ENCODE measurements at places on chromosomes 2 and 18. TPM values are rescaled to one million over a fixed set of nuclear protein-coding genes. Genes with fewer than 3 reads are reported as not detected.

Gene PCARE
- 2.9 TPM for total RNA-seq

Gene CHST9
- 0.29 TPM for total RNA-seq

Gene COL3A1
- 1,174 TPM for total RNA-seq

DNA sequence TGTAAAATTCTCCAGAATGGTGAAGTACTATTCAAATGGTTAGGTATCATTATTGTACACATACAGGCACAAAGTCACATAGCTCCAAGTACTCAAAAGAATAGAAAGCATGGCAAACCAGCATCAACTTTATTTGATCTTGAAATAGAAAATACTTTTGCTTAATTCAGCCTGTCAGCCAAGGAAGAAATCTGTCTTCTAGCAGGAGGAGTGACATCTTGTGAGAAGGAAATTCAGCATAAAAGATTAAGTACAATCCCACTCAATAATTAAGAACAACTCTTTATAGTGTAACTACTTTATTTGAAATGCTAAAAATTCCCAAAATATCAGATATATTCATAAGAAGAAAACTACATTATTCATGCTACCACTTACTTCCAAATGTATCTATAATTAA, 15.8 kb downstream of the DNAJC27 start:
- no peak for DNase-seq
- no peak overlapping the region for H3K27ac ChIP-seq
- H3K27me3 ChIP-seq: no peaks in the 10 kb centered on the region

GRCh38 chr2:120586507-120587278, 149.0 kb upstream of the GLI2 start:
- H3K27me3 ChIP-seq: no peaks in the 10 kb centered on the region
- peak overlapping the region; percentile 29 for H3K4me3 ChIP-seq
- peaks cover 14% of the 10 kb centered on the region for H3K4me1 ChIP-seq
- DNase-seq: peak; percentile 73

DNA sequence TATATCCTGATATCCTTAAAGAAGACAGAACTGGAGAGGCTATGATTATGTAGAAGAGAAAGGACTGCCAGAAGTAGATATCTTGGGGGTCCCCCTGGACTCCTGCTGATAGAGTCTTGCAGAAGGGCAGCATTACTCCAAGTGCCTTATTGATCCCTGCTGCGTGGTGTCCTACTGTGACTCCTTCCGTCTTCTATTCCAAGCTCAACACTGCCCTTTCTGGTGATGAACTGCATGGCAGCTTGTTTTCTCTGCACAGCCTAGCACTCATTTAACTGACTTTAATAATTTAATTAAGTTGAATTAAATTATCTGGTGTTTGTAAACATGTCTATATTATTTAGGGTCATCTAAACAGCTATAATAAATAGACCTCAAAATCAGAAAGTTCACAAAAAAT, 194.1 kb upstream of the DSEL start:
- H3K4me1 ChIP-seq: no peaks in the 10 kb centered on the region
- no peak overlapping the region for H3K27ac ChIP-seq
- no peak for DNase-seq
- H3K36me3 ChIP-seq: no peaks in the 10 kb centered on the region
- H3K27me3 ChIP-seq: no peaks in the 10 kb centered on the region
- H3K4me3 ChIP-seq: no peak overlapping the region

DNA sequence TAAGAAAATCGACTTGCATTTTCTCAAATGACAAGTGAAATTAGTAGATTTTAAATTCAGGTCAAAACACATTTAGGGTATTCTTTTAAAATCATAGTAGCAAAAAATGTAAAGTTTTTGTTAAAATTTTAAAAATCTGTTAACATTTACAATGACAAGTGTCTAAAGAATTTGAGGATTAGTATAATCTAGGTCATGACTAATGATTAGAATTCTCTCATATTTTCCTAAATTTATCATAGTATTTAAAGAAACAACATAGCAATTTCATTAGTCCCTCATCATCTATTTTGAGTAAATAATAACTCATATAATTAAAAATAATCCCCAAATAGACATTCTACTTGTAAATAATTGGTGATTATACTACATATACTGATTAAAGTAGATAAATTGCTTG, 23.6 kb downstream of the THUMPD2 start:
- H3K27ac ChIP-seq: no peak overlapping the region
- DNase-seq: no peak
- peaks cover 99% of the 10 kb centered on the region for H3K36me3 ChIP-seq
- no peak overlapping the region for H3K4me3 ChIP-seq

DNA sequence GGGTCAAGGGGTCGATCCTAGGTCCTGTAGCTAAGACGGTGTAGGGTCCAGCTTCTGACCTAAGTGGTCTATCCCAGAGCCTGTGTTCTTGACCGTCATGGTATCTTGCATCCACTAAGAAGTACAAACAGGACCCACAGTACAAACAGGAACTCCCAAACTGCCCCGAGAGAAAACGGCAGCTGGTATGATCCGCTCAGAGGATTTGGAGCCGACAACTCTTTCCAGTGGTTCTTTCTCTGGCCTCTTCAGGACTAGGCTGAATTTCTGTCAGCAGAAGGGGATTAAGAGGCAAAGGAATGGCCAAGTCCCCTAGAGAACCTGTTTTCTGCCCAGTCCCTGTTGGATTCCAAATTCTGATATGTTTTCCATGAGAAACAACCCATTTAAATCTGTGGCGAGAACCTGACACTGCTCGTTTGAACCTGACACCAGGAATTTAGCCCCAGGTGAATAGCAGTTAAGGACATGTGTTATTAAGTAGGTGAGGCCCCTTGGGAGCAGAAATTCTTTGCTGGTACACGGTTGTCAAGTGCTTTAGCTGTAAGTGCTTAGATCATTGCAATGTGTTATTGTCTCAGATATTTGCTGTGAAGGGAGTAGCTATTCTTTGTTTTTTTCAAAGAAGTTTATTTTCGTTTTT, 50.5 kb upstream of the TXNDC2 start:
- H3K36me3 ChIP-seq: peaks cover 19% of the 10 kb centered on the region
- peak overlapping the region; percentile 68 for H3K27ac ChIP-seq
- no peaks in the 10 kb centered on the region for H3K27me3 ChIP-seq
- peak; percentile 49 for DNase-seq
- no peaks in the 10 kb centered on the region for H3K4me1 ChIP-seq
